ENCODE measurements at places on chromosomes 3 and 15.

GRCh38 chr3:137105277-137105977, 147.6 kb downstream of the IL20RB start:
- no peak for DNase-seq

- no peak for DNase-seq
These were observed 274.8 kb downstream of the THSD4 start for GRCh38 chr15:71390096-71390495.

DNA sequence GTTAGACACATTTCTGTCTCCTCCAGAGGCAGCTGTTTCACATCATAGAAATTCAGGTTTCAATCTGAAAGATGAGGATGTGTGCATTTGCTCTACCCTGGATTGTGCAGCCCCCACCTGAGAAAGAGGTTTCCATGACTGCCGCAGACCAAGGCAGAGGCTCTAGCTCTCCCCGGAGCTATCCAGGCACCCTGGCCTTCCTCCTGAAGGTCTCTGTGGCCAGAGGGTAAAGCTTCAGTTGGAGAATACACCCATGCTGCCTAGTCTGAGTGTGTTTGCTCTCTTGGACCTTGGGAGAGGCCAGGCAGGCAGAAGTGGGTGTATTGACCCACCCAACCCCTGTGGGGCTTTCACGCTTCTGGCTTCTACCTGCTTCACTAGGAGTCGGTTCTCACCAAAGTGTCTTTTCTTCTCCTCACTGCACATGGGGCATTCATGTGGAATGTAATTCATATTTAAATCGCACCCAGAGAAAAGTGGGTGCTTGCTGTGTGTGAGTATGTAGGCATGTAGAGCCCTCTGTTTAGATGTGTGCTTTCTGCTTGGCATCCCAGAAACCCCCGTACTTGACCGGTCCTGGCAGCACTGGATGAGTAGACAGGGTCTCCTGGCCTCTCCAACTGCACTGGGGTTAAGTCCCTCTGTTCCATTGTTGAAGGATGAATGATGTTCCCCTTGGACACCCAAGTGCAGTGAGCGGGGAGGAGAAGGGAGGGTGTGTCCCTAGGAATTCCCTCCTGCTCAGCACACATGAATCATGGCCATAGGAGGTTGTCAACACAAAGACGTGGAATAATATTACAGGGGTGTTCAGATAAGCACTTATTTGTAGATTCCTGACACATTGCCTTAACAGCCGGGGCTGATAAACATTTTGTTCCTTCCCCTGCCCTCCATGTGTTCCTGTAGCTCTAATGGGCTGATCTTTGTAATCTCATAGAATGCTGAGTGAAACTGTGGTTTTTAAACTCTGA, 20.3 kb upstream of the RAB6B start:
- DNase-seq: no peak

DNA sequence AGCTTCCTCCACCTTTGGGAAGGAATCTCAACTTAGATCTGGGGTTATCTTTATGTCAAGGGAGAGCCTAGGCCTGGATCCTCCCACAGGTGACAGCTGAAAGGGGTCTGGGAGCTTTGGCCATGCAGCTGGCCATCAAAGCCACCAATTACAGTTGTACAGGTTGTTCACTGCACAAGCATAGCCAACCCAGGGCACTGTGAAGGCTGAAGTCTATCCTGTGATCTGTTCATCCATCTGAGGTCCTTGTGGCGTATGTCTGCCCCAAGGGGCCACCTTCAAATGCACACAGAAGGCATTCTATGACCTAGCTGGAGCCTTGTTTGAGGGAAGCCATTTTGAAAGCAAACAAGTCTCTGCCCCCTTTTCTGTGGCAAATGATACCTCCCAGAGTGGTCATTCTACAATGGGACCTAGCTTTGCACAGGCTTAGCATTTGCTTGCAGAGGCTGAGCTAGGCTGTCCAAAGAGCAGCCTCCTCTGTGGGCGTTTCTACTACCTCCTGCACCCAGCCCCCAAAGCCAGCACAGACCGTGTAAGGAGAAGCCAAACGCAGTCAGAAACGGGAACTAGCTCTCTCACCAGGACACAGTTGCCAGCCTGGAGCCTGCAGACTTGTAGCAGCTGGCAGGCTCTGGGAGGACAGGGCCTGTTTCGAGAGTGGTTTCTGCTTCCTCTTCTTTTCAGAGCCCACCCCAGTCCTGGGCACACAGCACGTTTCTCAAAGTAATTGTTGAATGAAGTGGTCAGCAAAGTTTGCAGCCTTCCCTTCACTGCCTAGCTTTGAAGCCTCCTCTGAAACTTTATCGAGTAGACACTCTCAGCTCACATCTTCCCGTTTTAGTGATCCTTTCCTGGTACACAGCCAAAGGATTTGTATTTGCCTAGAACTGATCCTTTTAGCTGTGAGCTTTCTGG, 157.3 kb upstream of the SMAD3 start:
- no peak for DNase-seq

DNA sequence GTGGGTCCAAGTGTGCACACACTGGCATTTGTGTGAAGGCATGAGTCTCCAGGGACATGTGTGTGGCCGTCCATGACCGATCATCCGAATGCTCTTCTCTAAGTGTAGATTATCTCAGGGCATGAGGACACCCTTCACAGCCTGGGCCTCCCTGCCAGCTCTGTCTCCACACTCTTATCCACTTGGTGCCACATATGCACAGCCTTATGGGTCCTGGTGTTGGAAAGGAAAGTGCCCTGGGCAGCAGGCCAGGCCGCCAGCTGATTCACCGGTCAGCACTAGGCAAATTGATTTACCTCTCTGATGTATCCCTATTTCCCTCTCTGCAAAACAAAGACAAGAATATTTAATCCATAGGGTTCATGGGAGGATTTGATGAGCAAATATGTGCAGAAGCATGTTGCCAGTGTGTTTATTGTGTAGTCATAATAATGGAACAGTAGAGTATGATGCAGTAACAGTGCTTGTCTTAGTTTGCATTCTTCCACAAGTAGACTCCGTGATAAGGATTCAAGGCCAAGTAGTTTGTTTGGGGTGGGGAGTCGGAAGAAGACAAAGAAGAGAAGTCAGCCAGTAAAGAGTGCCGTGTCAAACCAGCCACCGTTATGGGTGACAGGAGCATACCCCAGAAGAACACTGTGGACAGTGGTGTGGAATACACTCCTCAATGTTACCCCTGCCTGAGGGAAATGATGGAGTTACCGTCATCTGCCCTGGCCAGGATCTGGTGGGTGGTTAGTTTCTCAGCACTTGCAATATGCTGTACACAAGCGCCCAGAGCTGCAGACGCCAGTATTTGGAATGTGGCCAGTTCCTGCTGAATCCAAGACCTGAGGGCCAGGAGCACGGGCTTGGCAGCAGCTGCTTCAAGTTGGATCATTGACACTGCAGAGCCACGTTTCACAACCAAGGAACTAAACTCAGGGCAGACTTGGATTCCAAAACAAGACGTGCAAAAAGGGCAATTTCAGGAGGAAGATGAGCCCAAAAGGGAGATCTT, 85.1 kb downstream of the MTHFS start:
- DNase-seq: no peak

GRCh38 chr3:12242772-12243171, 46.1 kb upstream of the PPARG start:
- no peak for DNase-seq

- no peak for DNase-seq
These were observed 390.3 kb upstream of the AGTR1 start for GRCh38 chr3:148307443-148307843.

DNA sequence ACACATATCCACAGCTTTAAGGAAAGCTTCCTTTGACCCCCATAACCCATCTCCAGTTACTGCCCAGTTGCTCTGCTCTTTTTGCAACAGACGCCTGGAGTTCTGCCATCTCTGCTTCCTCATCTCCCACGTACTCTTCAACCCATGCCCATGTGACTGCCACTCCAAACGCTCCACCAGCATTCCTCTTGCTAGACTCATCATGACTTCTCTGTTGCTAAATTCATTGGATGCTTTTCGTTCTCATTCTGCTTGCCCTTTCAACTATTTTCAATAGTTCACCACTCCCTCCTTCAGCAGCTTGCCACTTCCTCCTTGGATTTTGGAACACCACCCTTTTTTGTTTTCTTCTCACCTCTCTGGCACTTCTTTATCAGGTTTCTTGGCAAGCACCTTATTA, 2.7 kb upstream of the KNSTRN start:
- no peak for DNase-seq

GRCh38 chr15:69107025-69107620, 53.3 kb upstream of the GLCE start:
- DNase-seq: no peak

GRCh38 chr3:56915966-56916586, 114.3 kb upstream of the ARHGEF3 start:
- DNase-seq: peak; percentile 75

- DNase-seq: no peak
These were observed 151.0 kb downstream of the TJP1 start for GRCh38 chr15:29670998-29671981.

GRCh38 chr15:47304656-47305055, 412.6 kb upstream of the SEMA6D start:
- DNase-seq: no peak

- DNase-seq: no peak
These were observed 14.9 kb upstream of the ZNF662 start for GRCh38 chr3:42891042-42891441.

- DNase-seq: no peak
These were observed 172.0 kb upstream of the TRIM42 start for GRCh38 chr3:140505876-140506275.

- DNase-seq: no peak
These were observed 444.7 kb downstream of the MAGI1 start for GRCh38 chr3:65593780-65594752.

DNA sequence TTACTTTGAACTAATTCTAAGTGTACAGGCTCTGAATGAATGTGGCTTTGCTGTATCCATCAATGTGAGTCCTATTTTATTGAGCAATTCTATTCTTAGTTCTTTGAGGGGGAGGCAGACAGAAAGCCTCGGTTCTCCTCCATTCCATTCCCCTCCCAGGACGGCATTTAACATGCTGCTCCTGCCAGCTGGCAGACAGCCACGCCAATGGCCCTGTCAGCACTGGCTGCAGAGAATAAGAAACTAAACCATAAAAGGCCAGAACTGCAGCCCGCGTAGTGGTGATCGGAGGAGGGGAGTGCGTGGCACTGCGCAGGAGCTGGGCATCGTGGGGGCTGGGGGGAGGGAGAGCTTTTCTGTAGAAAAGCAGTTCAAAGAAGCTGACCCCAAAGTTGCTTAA, 76.0 kb upstream of the HACD2 start:
- DNase-seq: no peak
